Esophagus squamous epithelium (tissue), 5 donors: ENCODE measurements at places on chromosomes 13 and 19.

DNA sequence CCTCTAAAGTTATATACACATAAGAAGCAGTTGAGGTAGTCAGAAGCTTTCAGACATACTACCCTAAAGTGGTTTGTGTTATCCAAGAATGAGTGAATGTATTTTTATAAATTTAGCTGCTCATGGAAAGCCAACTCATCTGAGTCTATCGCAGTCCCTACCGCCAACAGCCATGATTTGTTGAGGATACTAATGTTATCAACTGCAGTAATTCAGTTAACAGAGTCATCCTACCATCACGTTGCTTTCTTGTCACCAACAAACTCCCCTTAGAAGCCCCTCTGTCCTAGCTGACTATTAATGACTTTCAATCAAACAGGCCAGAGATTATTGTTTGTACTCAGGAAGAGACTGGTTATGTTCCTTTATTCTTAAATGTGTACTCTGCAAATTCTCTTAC, 169.9 kb downstream of the DCT start:
- no peak for DNase-seq

DNA sequence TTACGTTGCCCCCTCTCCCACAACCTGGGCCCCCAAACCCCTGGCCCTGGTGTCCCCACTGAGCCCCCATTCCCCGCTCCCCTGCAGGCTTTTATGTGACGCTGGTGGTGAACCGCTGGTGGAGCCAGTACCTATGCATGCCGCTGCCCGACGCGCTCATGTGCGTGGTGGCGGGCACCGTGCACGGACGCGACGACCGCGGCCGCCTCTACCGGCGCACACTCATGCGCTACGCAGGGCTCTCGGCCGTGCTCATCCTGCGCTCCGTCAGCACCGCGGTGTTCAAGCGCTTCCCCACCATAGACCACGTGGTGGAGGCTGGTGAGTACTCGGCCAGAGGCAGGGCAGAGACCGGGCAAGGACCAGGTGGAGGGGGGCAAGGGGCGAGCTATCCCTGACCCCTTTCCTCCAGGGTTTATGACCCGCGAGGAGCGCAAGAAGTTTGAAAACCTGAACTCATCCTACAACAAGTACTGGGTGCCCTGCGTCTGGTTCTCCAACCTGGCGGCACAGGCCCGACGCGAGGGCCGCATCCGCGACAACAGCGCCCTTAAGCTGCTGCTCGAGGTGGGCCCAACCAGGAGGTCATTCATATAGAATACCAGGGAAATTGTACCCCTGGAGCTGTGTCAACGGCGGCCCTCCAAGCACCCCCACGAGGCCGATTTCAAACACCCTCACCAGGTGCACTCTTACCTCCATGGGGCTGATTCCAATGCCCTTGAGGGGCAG, 3.0 kb downstream of the BEST2 start:
- no peak for DNase-seq

GRCh38 chr13:68358294-68358705, 1128.2 kb upstream of the PCDH9 start:
- no peak for DNase-seq

- DNase-seq = no peak
Measured at GRCh38 chr19:3178973-3179738, 587 bp downstream of the S1PR4 start.

DNA sequence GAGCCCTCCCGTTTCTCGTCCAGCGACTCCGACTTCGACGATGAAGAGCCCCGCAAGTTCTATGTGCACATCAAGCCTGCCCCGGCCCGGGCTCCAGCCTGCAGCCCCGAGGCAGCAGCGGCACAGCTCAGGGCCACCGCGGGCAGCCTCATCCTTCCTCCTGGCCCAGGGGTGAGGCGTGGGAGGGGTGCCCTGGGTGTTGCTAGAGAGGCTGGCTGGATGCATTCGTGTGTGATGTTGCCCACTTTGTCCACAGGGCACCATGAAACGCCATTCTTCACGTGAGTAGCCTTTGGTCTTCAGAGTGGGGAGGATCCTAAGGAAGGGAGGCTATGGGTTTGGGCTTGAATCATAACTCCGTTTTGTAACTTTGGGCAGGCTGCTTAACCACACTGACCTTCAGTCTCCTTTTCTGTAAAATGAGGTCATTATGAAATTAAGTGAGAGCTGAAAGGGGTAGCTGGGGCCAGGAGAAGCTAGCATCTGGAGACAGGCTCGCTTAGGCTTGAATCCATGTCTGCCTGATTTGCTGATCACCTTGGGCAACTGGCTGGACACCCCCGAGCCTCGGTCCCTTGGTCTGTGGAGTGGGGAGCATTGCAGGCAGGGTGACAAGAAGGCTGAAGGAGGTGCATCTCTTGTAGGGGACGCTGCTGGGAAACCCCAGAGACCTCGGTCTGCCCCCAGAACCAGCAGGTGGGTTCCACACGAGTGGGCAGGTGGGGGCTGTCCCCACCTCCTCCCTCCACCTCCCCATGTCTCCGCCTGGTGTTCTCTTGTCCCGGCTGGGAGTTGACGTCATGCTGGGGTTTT, 18.7 kb upstream of the B3GNT3 start:
- no peak for DNase-seq

DNA sequence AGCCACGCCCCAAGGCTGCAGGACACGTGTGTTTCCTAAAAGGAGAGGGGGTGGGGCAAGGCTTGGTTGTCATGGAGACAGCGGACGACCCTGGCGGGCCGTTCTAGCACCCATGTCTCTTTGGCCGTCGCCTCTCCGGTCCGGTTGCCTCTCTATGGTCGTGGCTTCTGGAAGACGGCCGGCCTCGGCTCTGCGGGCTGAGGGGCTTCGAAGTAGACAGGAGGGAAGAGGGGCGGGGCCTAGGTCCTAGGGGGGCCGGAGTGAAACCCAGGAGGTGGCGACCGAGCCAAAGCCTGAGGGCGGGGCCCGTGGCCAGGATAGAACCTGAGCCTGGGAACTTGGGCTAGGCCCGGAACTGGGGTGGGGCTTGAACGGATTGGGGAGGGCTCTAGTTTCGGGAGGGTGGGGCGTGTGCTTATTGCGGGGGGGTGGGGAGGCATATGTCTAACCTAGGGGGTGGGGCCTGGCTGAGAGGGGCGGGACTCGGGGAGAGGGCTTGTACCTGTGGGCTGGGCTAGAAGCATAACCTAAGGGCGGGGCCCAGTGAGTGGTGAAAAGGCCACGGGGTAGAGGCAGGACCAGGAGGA, 750 bp upstream of the SLC27A1 start:
- peak; percentile 96 for DNase-seq

- DNase-seq = no peak
Measured at GRCh38 chr13:27183561-27184147, 12.0 kb upstream of the USP12 start.

DNA sequence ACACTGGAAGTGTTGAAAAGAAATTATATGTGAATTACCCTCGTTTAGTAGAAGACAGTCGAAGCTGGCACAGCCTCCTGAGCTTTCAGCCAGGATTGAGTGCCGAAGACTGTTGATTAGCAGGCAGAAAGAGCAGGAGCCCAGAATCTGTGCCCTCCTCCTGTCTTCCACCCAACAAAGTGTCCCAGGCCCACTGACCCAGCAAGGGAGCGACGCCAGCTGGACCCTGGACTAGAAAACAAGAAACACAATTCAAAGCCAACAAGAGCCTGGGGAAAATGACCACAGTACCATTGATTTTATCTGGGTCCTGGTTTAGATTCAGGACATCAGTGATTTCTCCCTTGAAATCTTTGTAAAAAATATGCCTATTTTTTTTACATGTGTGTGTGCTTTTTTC, 120.7 kb downstream of the RXFP2 start:
- DNase-seq = no peak

DNA sequence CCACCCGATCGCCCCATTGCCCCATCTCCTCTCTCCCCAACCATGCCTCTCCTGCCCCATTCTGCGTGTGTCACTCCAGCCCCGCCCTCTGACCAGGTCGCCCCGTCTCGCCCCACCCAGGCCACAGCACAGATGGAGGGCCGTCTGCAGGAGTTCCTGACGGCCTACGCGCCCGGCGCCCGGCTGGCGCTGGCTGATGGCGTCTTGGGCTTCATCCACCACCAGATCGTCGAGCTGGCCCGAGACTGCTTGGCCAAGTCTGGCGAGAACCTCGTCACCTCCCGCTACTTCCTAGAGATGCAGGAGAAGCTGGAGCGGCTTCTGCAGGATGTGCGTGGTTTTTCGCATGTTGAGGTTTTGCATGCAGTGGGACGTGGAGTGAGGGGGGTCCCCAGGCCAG, 26.2 kb downstream of the MAST3 start:
- DNase-seq = no peak

DNA sequence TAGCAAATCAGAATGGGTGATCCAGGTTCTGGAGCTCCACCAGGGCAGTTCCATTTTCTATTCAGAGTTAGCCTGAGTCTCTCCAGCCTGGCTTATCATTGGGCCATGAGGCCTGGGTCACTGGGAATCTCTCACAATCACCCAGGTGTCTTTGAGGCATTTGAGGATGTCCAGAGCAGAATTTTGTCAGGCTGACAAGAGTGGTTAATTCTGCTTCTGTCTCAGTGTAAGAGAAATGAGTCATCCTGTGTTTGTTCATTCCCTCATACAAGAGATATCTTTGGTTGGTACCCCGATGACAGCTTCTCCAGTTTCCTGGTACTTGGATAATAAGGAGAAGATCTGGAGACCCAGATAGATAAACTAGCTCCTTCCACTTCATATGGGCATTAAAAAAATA, 10.4 kb downstream of the ZNF93 start:
- no peak for DNase-seq

DNA sequence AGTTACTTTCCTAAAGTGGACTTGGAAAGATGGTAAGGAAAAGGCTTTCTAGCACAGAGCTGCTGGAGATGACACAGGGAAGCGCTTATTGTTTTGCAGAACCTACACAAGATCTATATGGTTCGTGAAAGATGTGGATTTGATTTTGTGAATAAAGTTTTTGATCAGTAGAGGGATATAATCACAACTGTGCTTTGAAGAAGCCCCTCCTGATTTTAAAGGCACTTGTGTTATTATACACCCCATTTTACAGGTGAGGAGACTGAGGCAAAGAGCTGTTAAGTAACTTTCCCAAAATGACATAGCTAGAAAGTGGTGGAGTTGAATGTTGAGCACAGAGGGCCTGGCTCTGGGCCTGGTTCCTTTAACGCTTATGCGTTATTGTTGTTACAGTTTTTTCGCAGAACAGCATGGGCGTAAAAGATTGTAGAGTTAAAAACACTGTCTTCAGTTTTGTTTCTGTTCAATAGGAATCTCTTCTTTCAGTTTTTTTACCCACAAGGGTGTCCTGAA, 1.4 kb downstream of the TDRD3 start:
- no peak for DNase-seq

DNA sequence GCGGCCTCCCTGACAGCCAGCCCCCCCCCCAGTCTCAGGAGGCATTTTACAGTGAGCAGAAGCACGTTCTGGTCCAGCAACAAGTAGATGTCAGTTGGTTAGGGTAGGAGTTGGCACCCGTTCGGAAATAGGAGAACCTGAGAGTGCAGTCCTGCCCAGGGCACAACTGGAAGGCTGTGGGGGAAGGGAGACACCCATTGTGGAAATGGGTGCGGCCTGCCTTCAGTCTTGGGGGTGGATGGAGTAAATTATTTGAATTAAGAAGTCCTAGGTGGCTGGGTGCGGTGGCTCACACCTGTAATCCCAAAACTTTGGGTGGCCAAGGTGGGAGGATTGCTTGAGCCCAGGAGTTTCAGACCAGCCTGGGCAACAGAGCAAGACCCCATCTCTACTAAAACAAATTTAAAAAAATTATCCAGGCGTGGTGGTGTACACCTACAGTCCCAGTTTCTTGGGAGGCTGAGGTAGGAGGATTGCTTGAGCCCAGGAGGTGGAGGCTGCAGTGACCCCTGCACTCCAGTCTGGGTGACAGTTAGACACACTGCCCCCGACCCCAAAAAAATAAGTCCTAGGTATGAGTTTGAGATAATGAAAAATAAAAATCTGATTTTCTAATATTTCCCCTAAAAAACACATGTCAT, 1.2 kb downstream of the CIRBP start:
- DNase-seq = no peak

DNA sequence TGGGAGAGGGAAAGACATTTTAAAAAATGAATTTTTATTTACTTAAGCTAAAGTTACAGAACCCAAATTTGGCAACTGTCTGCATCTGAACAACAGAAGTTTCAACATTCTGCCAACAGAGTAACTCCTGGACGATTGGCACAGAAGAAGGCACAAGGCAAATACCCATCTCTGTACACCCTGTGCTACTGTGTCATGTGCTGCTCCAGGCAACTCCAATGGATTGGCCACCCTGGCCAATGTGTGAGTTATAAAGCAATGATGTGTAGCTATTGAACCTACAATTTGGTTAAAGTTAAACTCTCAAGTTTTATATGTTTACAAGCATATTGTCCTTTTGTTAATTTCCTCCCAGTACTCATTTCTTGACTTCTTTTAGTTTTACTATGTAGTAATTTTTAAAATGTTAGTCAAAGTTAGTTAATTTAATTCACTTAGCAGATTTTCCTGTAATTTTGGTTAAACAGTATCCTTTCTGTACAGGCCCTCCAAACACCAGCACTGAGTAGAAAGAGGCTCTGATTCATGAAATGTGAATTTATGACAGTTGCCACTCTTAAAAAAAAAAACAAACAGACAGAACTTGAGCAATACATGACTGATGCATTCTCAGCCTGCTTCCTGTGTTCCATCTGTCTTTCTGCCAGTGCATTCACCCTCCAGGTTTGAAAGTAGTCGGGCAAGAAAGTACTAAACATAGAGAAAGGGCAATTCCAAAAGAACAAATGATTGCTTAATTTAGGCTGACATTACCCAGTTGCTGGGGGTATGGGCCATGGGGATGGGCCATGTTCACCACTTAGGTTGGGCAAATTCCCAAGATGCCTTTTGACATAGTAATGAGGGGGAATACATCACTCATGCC, 5.9 kb downstream of the STARD13 start:
- DNase-seq = no peak

GRCh38 chr13:20442798-20443381, 82.8 kb downstream of the CRYL1 start:
- DNase-seq = no peak

GRCh38 chr13:73835138-73835721, 299.0 kb downstream of the KLF12 start:
- DNase-seq = no peak

DNA sequence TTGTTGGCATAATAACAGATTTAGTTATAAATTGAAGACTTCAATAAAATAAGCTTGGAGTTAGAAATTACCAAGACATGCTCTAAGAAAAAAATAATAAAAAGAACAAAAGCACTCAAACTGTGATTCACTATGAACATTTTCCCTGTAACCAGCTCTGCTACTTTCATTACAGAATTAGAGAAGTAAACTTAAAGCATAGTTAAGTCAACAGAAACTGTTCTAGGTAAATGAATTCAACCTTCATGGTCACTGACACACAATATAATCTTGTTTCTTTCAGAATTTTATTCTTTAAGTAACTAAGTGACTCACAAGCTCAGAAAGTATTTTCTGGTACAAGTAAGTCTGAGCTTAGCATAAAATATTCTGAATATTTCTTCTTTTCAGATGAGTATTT, 136.3 kb downstream of the KLF5 start:
- DNase-seq = no peak

GRCh38 chr19:590396-590745, 690 bp downstream of the HCN2 start:
- no peak for DNase-seq
